ENCODE measurements at places on chromosomes 1 and 21. TPM values are rescaled to one million over a fixed set of nuclear protein-coding genes. Genes with fewer than 3 reads are reported as not detected.

The AMY2B gene
- 25.1 TPM for total RNA-seq

The GLIS1 gene
- total RNA-seq: 0.20 TPM

The HJV gene
- 73.3 TPM for total RNA-seq

The BACE2 gene
- 50.3 TPM for total RNA-seq

The TAS1R1 gene
- total RNA-seq: not detected

The VHLL gene
- not detected for total RNA-seq

The MSH4 gene
- 0.12 TPM for total RNA-seq

The MPL gene
- not detected for total RNA-seq

The DIRAS3 gene
- total RNA-seq: 0.96 TPM

The ZNF692 gene
- total RNA-seq: 9.7 TPM

The CCDC24 gene
- total RNA-seq: 2.0 TPM
